ENCODE measurements at places on chromosomes 2 and 18.

- no peak for DNase-seq
Measured at GRCh38 chr18:11268741-11269233, 119.4 kb upstream of the PIEZO2 start.

GRCh38 chr18:22943847-22944246 lies 10.7 kb downstream of the RBBP8 start:
- no peak for DNase-seq

DNA sequence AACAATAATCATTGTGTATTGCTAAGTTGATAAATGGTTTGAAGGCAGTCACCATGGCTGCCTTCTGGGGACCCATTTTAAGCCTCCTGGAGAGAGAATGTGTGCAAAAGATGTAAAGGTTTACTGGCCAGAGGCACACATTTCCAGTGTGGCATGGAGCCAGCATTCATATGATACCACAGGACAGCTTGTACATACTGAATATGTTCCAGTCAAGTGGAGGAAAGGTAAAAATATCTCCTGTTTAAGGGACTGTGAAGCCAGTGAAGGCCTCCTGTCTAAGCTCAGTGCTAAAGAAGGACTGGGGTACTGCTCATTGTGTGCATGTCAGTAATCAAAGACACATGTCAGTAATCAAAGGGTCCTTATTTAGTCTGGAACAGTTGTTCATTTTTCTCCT lies 119.2 kb downstream of the BABAM2 start:
- DNase-seq, result peak; percentile 74

DNA sequence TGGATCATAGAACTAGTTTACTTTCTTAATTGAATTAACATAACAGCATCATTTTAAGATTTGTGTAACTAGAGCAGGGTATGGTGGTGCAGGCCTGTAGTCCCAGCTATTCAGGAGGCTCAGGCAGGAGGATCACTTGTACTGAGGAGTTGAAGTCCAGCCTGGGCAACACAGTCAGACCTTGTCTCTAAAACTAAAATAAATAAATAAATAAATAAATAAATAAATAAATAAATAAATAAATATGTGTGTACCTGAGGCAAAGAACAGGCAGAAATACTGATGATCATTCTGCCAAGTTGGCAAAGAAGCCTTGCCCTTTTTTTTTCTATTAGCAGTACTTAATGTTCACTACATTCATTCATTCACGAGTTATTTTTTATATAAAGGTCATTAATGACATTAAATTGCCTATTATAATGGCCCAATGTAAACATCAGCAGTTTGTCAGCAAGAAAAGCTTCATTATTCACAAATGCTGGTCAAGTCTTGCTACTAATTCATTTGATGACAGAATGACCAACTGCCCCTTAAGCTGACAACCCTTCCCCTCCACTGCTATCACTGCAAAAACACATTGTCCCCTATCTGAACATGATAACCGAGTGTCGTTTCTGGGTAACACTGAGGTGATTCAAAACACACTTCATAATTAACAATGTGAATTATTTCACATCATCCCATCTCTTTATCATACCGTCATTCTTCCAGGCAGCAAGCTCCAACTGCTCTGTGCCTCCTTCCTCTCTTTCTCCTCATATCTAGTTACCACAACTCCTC lies 39.0 kb downstream of the ARL5A start:
- no peak for DNase-seq
